CD4-positive, alpha-beta T cell treated with Interleukin-4 for 4 hours (primary cell): ENCODE measurements at places on chromosomes 7 and 10.
A peak's percentile ranks its signal among the peaks of the same experiment; 100 is the strongest.

DNA sequence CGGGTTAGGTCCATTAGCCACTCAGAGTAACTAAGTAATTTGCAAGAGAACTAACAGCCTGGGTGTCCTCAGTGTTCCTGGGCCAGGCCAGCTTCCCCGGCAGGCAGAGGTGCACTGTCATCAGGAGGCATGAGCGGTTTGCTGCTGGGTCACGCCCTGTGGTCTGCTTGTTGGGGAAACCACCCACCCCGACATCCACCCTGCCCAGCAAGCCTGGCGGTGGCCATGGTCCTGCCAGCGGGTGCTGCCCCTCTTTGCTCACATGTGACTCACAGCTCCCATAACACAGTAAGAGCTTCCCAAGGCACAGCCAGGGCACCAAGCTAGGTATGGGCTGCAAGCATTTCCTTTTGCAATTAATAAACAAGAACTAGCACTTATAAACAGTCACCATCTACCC lies 75.9 kb downstream of the RGS10 start:
- DNase-seq: peak; percentile 44

DNA sequence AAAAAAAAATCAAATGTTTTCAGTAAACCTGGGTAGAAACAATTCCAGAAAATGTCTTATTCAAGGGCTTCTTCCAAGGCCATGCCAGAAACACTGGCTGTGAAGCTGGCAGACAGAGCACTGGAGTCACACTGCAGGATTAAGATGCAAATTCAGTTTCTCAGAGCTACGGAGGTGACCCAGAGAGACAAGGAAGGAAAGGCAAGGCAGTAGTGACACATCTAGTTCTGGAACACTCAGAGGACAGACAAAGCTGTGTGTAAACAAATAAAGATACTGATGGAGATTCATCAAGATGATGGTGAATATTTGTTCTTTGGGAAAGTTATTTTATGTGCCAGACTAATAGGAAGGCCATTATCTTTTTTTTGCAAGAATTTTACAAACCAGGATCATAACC lies 608.3 kb upstream of the C7orf33 start:
- no peak for DNase-seq

DNA sequence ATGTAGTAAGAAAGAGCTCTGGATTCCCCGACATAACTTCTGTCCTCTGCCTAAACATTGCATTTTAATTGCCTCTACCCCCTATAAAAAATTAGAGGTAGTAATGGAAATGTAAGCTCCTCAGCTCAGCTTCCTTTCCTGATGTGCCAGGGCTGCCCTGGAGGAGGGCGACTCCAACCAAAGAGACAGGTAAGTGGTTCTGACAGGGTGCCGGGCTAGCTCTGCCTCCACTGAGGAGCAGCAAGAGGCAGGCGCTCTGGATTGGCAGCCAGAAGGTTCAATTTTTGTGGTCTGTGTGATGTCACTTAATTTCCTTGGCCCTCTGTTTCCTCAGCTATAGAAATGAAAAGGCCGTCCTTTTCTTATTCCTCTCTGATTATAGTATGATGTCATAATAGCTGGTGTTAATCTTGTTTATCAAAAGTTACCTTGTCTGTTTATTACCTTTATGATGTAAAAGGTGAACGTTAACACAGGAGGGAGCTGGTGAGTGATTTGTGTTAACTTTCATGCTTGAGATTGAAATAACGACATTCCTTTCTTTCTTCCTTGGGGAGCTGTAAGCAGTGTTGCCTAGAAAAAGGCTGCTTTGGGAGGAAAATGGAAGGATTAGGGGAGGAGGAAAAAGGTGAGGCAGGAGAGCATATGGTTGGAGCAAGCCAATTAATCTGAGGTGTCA lies 51.8 kb downstream of the ANLN start:
- DNase-seq: no peak

DNA sequence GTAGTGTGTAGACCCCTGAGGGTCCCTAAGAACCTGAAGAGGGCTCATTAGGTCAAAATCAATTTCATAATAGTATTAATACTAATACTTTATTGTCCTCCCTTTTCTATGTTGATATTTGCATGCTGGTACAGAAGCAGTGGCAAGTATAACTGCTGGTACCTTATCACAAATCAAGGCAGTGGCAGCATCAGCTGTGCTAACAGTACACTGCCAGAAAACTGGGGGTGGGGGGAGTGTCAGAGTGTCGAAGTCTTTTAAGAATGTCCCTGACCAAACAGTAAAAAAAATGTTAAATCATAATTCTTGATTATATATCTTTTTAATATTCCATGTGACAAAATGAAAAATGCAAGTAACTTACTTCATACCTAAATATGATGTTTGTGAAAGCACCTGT lies 716.9 kb downstream of the MAGI2 start:
- DNase-seq: no peak

DNA sequence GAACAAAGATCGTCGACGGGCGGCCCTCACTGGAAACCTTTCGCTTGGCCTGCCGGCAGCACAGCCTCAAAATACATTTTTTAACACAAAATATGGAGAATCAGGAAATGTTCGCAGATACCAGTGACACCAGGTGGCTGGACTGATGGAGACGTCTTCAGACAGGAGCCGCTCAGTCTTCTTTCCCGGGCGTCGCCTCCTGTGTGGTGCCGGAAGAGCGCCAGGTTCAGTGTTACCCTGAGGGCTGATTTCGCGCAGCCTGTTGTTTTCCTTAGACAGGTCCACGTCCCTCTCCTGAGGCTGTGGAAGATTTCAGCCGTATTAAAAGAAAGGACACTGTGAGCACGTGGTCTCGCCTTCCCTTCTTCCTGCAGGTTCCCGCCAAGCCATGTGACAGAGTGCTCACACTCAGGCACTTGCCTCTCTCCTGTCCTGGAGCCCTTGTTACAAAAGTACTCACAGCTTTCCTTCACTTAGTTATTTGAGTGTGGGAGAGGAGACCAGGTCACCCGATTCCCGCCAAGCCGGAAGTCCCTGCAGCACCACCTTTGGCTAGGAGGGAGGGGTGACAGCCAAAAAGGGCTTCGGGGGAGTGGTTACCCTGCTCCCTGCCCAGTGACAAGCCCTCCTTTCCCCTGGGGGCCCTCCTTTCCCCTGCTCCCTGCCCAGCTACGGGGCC lies 21.7 kb upstream of the PWWP2B start:
- no peak for DNase-seq

GRCh38 chr10:116287906-116288501 lies 15.0 kb upstream of the GFRA1 start:
- DNase-seq: no peak

DNA sequence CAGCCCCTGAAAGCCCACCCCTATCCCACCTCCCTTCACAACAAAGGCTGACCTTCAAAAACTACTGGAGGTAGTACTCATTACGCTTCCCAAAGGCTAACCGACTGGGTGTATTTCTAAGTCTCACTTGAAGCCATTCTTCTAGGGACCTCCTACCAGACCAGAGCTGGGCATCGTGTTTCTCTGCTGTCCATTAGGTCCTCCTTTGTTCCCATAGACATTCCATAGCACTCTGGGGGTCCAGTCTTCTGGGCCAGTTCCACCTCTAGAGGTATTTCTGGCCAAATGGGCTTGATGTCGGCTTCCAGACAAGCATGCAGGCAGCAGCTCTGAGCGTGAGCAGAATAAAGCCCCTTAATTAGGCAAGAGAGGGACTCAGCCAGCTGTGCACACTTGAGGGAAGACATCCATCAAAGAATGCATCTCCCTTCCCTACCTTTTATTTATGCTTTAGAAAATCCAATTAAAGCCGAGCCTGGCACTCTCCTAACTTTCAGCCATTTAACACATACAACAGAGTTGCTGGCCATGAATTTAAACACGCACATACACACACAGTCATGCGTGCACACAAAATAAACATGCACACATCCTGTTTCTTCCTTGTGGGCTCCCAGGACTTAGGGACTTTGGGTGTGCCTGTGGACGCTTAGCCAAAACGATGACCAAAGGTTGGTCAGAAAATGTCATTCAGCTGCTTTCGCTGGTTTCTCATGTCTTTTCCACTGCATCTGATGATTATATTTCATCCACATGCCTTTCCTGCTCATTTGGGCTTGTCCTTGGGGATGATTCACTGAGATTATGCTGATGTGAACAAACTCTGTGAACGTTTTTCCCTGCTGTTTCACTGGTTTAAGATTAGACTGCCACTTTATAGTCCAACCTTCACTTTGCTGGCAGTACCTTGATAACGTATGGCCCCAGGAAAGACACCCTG lies 362.0 kb upstream of the NFE2L3 start:
- DNase-seq: no peak

DNA sequence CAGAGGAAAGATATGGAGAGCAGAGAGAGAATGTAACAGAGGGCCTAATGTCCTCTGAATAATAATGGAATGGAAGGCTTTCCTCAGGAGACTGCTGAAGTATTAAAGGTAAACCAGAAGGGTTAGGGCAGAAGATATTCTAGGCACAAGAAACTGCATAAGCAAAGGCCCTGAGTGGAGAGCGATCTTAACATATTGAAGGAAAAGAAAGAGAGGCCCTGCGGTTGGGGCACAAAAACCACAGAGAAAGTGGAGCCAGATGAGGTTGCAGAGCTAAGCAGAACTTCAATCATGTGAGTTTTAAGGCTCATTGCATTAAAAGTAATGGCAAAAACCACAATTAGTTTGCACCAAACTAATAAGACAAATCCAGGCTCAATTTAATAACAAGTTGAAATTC lies 115.8 kb upstream of the VSTM2A start:
- DNase-seq: no peak

GRCh38 chr7:28536259-28536658 lies 123.9 kb downstream of the CREB5 start:
- no peak for DNase-seq

DNA sequence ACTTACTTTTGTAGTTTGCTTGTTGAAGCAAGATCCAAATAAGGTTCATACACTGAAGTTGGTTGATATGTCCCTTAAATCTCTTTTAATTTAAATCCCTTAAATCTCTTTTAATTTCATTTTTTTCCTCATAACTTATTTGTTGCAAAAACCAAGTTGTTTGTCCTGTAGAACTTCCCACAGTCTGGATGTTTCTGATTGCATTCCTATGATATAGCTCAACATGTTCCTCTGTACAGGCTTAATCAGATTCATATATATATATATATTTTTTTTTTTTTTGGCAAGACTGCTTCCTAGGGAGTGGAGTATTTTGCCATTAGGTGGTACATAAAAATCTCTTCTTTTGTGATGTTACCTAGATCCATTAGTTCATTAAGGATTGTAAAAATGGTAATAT lies 174.9 kb upstream of the MKLN1 start:
- no peak for DNase-seq

DNA sequence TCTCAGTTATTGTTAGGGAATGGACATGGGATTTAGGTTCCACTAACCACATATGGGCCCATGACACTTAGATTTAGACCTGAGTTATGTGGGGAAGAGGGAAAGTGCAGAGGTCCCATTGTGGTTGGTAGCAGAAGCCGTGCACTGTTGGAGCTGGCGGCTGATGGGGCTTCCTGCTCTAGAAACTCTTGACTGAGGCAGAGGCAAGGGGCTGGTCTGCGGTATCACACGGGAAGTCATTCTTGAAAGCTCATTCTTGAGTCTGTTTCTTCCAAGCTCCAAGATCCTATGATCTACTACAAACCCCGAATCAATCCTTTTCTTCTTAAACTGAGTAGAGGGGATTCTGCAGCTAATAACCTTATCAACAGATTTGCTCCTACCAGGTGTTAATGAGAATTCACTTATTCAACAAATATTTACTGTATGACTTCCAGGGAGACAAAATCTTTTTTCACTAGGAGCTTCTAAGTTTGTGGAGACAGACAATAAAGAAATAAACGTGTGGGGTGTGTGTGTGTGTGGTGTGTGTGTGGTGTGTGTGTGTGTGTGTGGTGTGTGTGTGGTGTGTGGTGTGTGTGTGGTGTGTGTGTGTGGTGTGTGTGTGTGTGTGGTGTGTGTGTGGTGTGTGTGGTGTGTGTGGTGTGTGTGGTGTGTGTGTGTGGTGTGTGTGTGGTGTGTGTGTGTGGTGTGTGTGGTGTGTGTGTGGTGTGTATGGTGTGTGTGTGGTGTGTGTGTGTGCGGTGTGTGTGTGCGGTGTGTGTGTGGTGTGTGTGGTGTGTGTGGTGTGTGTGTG lies 57.1 kb downstream of the AOC1 start:
- peak; percentile 38 for DNase-seq

- DNase-seq: no peak
Observed at GRCh38 chr10:128642023-128642422, 515.8 kb upstream of the MKI67 start.

- no peak for DNase-seq
Observed at GRCh38 chr10:18325889-18326531, 185.8 kb downstream of the CACNB2 start.

GRCh38 chr7:84549409-84549808 lies 354.8 kb upstream of the SEMA3A start:
- no peak for DNase-seq
